ENCODE measurements at places on chromosomes 5 and 9. TPM values are rescaled to one million over a fixed set of nuclear protein-coding genes. Genes with fewer than 3 reads are reported as not detected.
A peak's percentile ranks its signal among the peaks of the same experiment; 100 is the strongest.

The KLHL3 gene
- 2.2 TPM for total RNA-seq

The FGF18 gene
- total RNA-seq: 0.17 TPM

The KIF27 gene
- 2.7 TPM for total RNA-seq

The PRSS3 gene
- not detected for total RNA-seq

The FLT4 gene
- 2.0 TPM for total RNA-seq

The CCDC180 gene
- 1.9 TPM for total RNA-seq

DNA sequence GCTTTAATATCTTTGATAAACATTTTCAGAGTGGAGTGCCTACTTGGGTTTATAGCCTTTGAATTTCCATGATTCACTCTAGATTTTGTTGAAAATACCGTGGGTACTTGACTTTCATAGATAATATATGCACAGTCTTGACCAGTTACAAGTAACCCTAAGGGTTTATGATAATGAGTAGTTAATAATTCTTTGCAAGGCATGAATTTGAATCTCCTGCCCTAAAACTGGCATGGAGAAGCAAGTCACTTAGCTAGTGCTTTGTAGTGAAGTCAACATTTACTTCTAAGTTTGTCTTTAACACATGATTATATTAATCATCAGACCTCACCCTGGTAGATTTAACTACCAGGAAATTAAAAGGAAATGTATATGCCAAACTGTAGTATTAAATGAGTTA lies 115.8 kb downstream of the CWC27 start:
- no peaks in the 10 kb centered on the region for H3K36me3 ChIP-seq
- no peak for DNase-seq
- H3K27me3 ChIP-seq: no peaks in the 10 kb centered on the region

DNA sequence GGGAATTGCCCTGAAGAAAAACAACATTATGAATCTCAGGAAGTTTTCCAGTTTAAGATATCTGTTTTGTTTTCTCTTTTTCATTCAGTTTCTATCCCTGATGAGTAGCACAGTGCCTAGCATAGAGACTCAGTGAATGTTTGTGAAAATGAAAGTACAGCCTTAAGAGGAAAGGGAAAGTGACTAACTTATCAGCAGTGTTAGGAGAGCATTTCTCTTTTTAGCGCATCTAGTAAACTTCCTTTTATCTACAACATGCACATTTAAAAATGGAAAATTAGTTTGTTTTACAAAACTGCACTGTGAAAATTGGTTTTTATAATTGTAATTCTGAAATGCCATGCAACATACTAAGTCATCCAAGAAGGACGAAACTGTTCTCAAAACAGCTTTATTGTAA lies 110.8 kb downstream of the SMARCA2 start:
- H3K27ac ChIP-seq: peak overlapping the region; percentile 70
- peaks cover 56% of the 10 kb centered on the region for H3K36me3 ChIP-seq
- peaks cover 18% of the 10 kb centered on the region for H3K4me1 ChIP-seq
- no peaks in the 10 kb centered on the region for H3K27me3 ChIP-seq
- peak overlapping the region; percentile 51 for H3K4me3 ChIP-seq

DNA sequence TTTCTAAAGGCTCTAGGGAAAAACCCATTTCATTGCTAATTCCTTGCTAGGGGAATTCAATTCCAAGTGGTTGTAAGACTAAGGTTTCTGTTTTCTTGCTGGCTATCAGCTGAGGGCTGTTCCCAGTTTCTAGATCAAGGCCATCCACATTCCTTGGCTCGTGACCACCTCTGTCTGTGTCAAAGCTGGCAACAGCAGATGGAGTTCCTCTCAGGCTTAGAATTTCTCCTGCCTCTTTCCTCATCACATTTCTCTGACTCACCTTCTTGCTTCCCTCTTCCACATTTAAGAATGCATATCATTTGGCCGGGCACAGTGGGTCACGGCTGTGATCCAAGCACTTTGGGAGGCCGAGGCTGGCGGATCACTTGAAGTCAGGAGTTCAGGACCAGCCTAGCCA lies 19.0 kb downstream of the DAB2IP start:
- no peak overlapping the region for H3K27ac ChIP-seq
- no peak for DNase-seq
- H3K4me3 ChIP-seq: no peak overlapping the region
- H3K27me3 ChIP-seq: peaks cover 6% of the 10 kb centered on the region
- H3K36me3 ChIP-seq: no peaks in the 10 kb centered on the region

DNA sequence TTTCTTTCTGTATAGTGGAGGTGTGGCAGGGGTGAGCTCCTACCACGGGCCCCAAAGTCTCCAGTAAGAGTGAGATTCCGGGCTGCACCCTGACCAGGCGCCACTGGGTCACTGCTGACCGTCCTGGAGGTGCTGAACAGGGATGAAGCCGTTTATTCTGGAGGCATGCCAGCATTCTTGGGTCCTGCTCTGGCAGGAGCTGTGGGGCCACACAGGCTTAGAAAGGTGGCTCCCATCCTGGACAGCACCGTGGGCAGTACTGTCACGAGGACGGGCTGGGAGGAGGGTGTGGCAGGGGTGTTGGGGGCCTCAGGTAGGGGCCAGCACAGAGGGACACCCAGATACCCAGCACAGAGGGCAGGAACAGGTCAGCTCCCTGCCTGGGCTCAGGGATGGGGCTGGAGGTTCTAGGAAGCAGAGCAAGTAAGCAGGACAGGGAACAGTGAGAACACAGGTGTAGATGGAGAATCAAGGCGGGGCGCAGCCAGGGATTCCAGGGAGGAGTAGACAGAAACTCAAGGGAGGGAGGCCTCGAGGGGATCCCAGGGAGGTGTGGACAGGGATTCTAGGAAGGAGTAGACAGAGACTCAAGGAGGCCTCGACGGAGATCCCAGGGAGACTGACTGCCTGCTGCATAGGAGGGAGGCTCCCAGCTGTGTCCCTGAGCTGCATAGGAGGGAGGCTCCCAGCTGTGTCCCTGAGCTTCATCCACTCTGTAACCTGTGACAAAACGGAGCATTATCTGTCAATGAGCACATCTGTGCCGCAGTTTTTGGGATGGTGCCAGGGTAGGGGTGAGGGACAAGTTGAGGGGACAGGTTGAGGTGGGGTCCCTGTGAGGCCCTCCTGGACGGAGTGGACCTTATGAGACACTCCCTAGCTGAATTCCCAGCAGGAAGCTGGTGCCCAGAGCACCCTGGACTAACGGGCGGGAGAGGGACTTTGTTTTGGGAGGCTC lies 1.1 kb upstream of the PLEKHG4B start:
- H3K4me3 ChIP-seq: peak overlapping the region; percentile 33
- no peaks in the 10 kb centered on the region for H3K36me3 ChIP-seq
- DNase-seq: no peak
- peaks cover 3% of the 10 kb centered on the region for H3K4me1 ChIP-seq

DNA sequence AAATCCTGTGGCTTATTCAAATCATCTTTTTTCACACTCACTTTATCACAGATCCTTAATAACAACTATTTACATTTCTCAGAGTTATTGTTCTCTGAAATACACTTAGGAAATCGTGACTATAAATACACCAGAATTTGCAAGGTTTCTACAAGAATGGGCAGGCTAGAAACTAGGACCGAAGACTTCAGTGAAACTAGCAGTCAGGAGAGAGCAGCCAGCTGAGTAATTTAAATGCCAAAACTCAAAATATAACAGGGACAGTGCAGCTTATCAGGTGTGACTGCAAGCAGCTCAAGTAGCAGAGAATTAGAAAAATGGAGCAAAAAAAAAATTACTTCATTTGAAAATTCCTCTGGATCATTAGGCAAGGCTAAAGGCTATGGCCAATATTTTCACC lies 719.3 kb upstream of the ZNF608 start:
- H3K4me1 ChIP-seq: no peaks in the 10 kb centered on the region
- DNase-seq: no peak
- H3K27ac ChIP-seq: no peak overlapping the region
- H3K4me3 ChIP-seq: no peak overlapping the region

DNA sequence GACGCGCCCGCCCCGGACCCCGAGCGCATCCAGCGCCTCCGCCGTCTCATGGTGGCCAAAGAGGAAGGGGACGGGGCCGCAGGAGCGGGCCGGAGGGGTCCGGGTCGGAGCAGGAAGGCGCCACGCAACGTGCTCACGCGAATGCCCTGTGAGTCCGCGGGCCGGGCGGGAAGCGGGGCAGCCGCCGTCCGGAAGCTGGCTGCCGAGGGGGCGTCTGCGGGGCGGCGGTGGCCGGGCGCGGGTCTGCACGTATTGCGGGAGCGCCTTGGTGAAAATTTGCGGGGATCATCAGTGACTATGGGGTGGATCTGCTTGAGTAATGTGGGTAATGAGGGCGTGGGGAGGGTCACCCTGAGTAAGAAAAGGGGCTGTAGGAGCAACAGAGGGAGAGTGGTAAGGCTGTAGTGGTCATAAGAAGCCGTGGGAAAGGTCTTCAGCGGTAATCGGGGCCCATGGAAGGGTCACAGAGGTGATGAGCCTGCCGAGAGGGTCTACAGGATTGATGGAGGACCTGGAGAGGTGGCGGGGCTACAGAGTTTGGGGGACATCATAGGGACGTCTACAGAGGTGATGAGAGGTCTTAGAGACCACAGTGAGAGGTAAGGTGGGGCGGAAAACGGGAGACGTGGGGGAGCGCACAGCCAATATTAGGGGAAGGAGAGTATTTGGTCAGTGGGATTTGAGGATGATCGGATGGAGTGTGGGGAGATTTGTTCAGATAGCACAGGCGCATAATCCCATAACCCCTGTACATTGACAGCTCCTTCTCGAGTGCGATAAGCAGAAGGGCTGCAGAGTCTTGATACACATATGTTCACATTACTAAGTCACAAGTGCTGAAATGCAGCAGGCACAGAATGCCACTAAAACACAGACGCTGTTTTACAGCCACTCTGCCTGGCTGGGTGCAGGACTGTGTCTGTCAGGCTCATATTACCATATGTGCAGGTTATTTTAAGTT lies 819 bp downstream of the LSM11 start:
- H3K4me3 ChIP-seq: peak overlapping the region; percentile 98
- H3K27me3 ChIP-seq: no peaks in the 10 kb centered on the region
- DNase-seq: peak; percentile 80
- peaks cover 18% of the 10 kb centered on the region for H3K36me3 ChIP-seq

DNA sequence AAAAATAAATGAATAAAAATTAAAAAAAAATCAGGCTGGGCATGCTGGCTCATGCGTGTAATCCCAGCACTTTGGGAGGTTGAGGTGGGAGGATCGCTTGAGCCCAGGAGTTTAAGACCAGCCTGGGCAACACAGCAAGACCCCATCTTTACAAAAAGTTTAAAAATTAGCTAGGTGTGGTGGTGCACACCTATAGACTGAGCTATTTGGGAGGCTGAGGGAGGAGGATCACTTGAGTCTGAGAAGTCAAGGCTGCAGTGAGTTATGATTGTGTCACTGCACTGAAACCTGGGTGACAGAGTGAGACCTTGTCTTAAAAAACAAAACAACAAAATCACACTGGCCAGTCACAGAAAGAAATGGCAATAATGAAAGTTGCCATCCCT lies 3.4 kb upstream of the CNTRL start:
- H3K27ac ChIP-seq: peak overlapping the region; percentile 88
- no peaks in the 10 kb centered on the region for H3K27me3 ChIP-seq
- H3K4me3 ChIP-seq: peak overlapping the region; percentile 86
- peaks cover 9% of the 10 kb centered on the region for H3K36me3 ChIP-seq

GRCh38 chr5:136999787-137000186 lies 499.3 kb downstream of the SPOCK1 start:
- H3K27ac ChIP-seq: no peak overlapping the region
- H3K4me3 ChIP-seq: no peak overlapping the region
- no peaks in the 10 kb centered on the region for H3K4me1 ChIP-seq
- H3K27me3 ChIP-seq: no peaks in the 10 kb centered on the region
- H3K36me3 ChIP-seq: no peaks in the 10 kb centered on the region

DNA sequence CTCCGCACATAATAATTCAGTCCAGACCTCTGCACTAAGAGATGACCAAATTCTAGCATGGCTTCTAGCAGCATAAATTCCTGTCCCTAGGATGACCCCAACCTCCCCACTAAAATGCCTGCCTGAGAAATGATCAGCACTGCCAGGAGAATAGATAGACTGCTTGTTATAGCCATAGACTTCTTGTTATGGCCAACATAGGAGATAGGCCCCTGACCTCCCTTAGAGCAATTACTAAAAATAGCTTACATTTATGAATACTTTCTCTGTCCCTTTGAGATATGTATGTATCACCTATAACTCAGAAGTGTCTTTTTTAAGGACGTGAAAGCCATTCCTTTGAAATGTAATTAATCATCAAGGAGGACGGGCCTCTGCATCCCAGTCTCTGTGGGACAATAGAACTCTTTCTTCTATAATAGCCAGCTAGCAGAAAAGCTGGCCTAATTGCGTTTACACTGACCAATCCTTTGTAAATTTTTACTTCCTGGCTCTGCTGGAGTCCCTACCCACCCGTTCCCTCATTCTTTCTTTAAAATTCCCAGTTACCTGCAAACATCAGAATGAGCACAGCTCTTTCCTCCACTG lies 1002.7 kb downstream of the CDH18 start:
- no peak overlapping the region for H3K4me3 ChIP-seq
- no peaks in the 10 kb centered on the region for H3K36me3 ChIP-seq
- DNase-seq: no peak
- no peaks in the 10 kb centered on the region for H3K27me3 ChIP-seq
- H3K4me1 ChIP-seq: no peaks in the 10 kb centered on the region
- H3K27ac ChIP-seq: no peak overlapping the region

GRCh38 chr5:154801083-154801482 lies 45.9 kb downstream of the LARP1 start:
- no peaks in the 10 kb centered on the region for H3K27me3 ChIP-seq
- DNase-seq: no peak
- peaks cover 15% of the 10 kb centered on the region for H3K4me1 ChIP-seq
- H3K4me3 ChIP-seq: no peak overlapping the region
- peaks cover 76% of the 10 kb centered on the region for H3K36me3 ChIP-seq

DNA sequence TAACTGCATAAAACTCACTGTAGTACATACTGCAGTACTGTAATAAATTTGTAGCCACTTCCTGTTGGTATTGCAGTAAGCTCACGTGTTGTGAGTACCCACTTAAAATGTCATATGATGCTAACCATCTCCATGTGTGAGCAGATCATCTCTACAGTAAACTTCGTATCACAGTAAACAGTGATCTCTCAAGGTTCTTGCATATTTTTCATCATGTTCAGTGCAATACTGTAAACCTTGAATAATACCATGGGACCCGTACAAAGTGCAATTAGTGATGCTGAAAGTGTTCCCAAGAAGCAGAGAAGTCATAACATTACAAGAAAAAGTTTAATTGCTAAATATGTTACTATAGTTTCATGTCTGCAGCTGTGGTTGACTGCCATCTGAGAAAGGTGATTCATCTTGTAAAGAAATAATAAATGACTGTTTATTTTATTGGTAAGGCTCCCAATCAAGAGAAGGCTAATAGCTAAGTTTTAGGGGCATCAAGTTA lies 253.8 kb upstream of the POU5F2 start:
- peaks cover 1% of the 10 kb centered on the region for H3K36me3 ChIP-seq
- no peak overlapping the region for H3K4me3 ChIP-seq
- H3K27ac ChIP-seq: no peak overlapping the region
- H3K27me3 ChIP-seq: no peaks in the 10 kb centered on the region
- H3K4me1 ChIP-seq: peaks cover 2% of the 10 kb centered on the region
- DNase-seq: no peak

- no peak for DNase-seq
- no peak overlapping the region for H3K4me3 ChIP-seq
- H3K27me3 ChIP-seq: no peaks in the 10 kb centered on the region
- H3K27ac ChIP-seq: no peak overlapping the region
Observed at GRCh38 chr5:36881304-36881703, 4.7 kb downstream of the NIPBL start.
